Left ventricle myocardium inferior (tissue), 1 donor: ENCODE measurements at places on chromosomes 6 and 20. TPM values are rescaled to one million over a fixed set of nuclear protein-coding genes. Genes with fewer than 3 reads are reported as not detected.
A peak's percentile ranks its signal among the peaks of the same experiment; 100 is the strongest.

DNA sequence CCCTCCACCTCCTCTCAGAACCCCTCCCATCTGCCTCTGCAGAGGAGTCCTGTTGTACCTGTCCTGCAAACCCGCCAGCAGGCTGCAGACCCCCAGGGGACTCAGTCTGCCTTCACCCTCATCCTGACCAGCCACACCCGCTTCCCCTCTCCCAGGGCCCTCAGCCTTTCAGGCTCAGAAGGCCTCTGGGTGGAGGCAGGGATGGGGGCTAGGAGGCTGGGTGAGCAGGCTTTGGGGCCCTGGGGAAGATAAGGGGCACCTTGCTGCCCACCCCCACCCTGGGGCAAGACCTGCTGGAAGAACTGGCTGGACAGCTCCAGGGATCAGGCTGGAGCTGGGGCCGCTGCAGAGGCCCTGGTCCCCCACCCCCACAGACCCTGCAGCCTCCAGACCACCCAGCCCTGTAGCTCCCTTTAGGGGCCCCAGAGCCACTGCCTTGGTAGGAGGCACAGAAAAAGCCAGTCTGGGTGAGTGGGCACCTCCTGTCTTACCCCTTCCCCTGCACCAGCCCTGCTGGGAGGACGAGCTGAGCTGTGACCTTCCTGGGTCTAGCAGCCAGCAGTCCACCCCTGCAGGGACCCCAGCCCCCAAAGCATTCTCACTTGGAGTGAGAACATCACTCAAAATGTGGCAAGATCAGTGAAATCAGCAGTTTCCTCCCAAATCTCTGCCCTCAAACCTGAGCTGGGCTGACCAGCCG, 5.2 kb downstream of the TEAD3 start:
- H3K36me3 ChIP-seq: no peaks in the 10 kb centered on the region
- peaks cover 97% of the 10 kb centered on the region for H3K4me1 ChIP-seq
- peak overlapping the region; percentile 87 for H3K27ac ChIP-seq
- DNase-seq: no peak
- H3K27me3 ChIP-seq: no peaks in the 10 kb centered on the region

DNA sequence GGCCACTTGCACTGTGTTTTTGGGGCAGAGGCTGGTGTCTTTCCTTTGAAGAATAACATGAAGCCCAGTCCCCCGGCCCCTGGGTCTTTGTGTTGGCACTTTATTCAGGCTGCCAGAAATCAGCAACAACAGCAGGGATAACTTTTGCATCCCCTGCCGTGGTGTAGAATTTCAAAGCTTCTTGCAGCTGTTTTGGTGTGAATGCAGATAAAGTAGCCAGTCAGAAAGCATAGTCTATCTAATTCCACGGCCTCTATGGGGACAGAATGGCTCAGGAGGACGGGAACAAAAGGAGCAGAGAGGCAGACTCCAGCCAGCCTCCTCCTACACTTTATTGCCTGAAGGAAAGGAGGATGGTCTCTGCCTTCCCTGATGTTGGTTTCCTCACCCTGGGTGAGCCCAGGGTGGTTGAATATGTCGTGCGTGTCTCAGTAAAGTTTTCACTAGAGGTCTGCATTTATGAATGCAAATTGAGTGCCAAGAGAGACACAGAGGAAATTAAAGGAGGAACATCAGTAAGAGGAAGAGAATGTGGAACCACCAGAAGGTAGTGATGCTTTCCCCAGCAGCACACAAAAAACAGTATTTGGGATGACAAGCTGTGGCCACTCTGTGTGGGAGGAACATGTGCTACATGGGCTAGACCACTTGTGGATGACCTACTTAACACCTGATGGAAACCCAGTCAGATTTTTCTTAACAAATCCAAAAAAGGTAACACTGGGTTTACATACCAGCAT, 125.9 kb upstream of the TRAF3IP2 start:
- no peaks in the 10 kb centered on the region for H3K36me3 ChIP-seq
- H3K27ac ChIP-seq: peak overlapping the region; percentile 52
- no peak overlapping the region for H3K4me3 ChIP-seq
- DNase-seq: no peak
- H3K27me3 ChIP-seq: no peaks in the 10 kb centered on the region
- H3K4me1 ChIP-seq: peaks cover 62% of the 10 kb centered on the region

- peak overlapping the region; percentile 70 for H3K4me3 ChIP-seq
- no peaks in the 10 kb centered on the region for H3K27me3 ChIP-seq
- peak; percentile 89 for DNase-seq
- peak overlapping the region; percentile 92 for H3K27ac ChIP-seq
- H3K4me1 ChIP-seq: peaks cover 44% of the 10 kb centered on the region
Observed at GRCh38 chr6:152301765-152302568, 335.2 kb downstream of the SYNE1 start.

DNA sequence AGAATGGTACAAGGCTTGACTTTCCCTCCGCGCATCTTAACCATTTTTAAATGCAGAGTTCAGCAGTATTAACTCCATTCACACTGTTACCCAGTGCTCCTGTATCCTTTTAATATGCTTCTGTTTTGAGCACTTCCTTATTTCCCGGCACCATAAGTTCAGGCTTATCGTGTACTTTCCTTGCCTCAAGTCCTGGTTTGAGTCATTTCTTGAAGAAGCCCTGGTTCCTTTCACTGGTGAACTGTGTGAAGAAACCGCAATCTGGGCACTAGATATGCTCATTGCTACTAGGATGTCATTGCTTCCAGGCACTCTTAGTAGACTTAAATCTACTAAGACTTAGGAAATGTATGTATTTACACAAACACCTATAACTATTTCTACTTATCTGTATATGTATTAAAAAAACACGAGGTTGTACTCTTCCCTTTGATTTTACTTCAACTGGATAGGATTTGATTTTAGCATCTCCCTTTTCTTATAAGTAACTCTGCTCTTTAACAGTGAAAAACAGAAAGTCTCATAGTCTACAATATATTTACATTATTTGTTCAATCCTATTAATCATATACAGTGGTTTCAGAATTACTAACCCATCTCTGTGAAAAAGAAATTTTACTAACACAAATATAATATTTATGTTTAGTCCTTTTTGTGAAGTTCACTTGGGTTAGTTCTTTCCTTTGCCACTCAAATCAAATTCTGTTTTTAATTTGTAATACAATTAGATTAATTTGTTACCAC, 135.5 kb downstream of the CDKAL1 start:
- peaks cover 12% of the 10 kb centered on the region for H3K4me1 ChIP-seq
- H3K27ac ChIP-seq: no peak overlapping the region
- no peak for DNase-seq
- no peak overlapping the region for H3K4me3 ChIP-seq
- H3K27me3 ChIP-seq: no peaks in the 10 kb centered on the region

DNA sequence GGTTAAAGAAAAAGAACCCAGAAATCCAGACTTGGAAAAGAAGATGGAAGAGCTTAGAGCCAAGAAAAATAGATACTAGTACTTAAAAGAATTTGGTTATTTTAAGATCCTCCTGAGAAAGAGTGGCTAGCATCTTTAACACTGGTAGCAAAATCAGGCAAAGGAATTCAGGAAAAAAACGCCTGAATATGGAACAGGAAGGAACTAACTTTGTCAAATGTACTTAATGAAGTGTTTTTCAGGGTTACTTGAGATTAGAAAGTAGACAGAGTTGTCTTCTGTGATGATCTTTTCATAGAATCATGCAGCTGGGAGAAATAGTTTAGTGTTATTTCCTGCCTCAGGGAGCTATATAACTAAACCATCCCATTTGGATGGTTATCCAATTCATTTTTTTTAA, 50.8 kb upstream of the SASH1 start:
- no peaks in the 10 kb centered on the region for H3K36me3 ChIP-seq
- H3K4me1 ChIP-seq: peaks cover 51% of the 10 kb centered on the region
- no peaks in the 10 kb centered on the region for H3K27me3 ChIP-seq
- no peak for DNase-seq
- no peak overlapping the region for H3K4me3 ChIP-seq
- peak overlapping the region; percentile 64 for H3K27ac ChIP-seq

GRCh38 chr20:33945391-33946081, 48.2 kb upstream of the RALY start:
- H3K27me3 ChIP-seq: no peaks in the 10 kb centered on the region
- H3K4me3 ChIP-seq: no peak overlapping the region
- H3K36me3 ChIP-seq: no peaks in the 10 kb centered on the region
- no peaks in the 10 kb centered on the region for H3K4me1 ChIP-seq
- no peak overlapping the region for H3K27ac ChIP-seq

DNA sequence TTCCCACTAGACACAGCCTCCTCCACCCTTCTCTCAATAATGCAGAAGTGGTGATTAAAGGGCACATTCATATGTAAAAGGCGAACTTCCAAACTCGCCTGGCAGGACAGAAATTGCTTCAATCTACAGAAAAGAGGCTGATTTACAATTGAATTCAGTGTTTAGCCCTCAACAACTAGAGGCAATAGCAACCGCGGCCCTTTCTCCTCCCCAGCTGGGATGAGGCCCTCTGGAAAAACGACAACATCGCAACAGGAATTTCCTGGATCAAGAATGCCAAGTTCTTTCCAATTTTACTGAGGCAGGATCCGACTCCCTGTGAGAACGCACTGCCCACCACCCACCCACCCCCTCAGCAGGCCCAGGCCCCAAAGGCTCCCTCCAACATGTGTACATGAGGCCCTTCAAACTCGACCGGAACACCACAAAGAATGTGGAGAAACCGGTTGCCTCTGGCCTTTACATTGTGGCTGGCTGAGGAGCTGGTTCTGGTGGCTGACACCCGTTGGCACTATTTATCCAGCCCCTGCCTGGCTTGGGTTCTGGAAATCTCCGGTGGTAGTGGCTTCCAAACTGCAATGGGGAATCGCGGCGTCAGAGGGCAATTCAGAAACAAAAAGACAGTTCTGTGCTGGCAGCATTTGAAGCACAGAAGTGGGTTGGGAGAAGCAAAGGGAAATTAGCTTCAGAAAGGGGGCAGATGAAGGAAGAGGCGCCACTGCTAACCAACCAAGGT, 36.8 kb downstream of the ZMYND8 start:
- no peaks in the 10 kb centered on the region for H3K36me3 ChIP-seq
- DNase-seq: peak; percentile 36
- peak overlapping the region; percentile 98 for H3K27ac ChIP-seq
- peaks cover 98% of the 10 kb centered on the region for H3K4me1 ChIP-seq

DNA sequence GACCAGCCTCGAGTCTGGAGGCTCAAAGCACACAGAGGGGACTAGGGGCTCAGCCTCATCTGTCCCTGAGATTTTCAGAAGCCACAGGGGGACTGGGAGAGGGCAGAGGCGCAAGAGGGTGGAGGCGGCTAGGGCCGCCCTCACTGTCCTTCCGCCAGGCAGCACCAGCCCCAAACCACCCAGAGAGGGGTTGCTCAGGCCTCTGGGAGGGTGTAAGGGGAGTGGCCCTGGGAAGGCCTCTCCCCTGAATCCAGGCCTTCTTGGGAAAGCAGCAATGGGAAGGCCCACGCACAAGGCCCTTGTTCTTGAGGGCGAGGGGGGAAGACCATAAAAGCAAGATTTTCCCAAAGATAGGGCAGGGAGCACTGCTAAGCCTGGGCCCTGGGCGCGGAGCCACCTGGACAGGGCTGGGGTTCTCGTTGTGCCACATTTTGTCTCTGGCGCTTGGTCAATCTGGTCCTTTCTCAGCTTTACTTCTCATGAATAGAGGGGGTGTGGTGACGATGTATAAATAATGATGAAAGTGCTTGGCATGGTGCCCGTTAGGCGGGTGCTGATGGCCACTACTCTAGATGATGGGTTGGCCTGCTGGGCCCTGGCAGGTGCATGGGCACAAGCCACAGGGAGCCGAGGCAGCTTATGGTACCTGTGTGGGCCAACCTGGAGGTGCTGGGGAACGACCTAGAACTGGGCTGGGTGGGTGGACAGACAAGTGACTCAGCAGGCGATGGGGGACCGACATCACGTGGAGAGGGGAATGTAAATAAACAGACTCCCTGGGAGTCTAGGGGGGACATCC, 4.8 kb downstream of the SAMD10 start:
- DNase-seq: peak; percentile 12
- no peak overlapping the region for H3K27ac ChIP-seq
- no peak overlapping the region for H3K4me3 ChIP-seq
- H3K4me1 ChIP-seq: peaks cover 48% of the 10 kb centered on the region
- no peaks in the 10 kb centered on the region for H3K36me3 ChIP-seq
- no peaks in the 10 kb centered on the region for H3K27me3 ChIP-seq

GRCh38 chr6:33670971-33671743, 40.3 kb downstream of the UQCC2 start:
- peaks cover 61% of the 10 kb centered on the region for H3K36me3 ChIP-seq
- peaks cover 11% of the 10 kb centered on the region for H3K4me1 ChIP-seq
- H3K27me3 ChIP-seq: no peaks in the 10 kb centered on the region
- no peak overlapping the region for H3K27ac ChIP-seq
- DNase-seq: no peak
- no peak overlapping the region for H3K4me3 ChIP-seq

DNA sequence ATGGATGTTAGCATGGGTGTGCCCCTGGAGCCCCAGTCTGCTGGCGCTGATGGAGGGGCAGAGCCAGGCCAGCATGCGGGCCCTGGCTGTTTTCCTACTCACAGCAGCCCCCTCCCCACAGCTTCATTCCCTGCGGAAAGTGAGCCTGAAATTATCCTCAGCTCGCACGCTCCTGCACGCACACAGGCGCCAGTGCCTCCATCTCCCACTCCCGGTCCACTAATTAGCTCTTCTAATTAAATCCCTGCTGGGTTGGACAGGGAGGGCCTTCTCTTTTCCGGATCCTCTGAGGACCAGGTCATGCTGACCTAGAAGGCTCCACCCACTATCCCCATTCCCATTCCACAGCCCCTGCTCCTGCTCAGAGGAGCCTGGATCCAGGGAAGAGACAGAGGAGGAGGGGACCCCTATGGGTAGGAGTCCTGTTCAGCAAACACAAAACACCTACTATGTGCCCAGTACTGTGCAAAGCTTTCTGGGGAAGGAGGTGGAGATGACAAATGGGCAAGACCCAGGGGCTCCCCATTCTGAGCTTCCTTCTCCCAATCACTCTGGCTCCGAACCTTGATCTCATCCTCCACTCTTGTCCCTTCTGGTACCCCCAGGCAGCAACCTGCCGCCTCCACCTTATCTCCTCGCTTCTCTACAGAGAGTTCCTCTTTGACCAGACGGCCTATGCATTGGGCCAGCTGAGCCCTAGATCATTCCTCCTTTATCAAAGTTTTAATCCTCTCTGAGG, 70.2 kb upstream of the CCDC167 start:
- no peak for DNase-seq
- peaks cover 44% of the 10 kb centered on the region for H3K27me3 ChIP-seq
- no peak overlapping the region for H3K4me3 ChIP-seq
- H3K4me1 ChIP-seq: peaks cover 16% of the 10 kb centered on the region
- no peak overlapping the region for H3K27ac ChIP-seq

DNA sequence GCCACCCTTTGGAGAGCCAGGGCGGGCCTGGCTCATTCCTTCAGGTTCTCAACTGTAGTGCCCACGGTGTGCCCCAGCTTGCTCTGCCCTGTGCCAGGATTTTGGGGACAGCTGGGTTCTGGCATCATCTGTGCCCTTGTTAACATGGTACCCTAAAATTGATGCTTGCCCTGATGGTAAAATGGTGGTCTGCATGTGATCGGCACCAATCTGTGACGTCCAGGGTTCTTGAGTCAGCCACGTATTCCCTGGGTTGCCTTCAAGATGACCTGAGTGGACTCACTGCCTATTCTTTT, 31.2 kb upstream of the APCDD1L start:
- peaks cover 68% of the 10 kb centered on the region for H3K27me3 ChIP-seq
- H3K27ac ChIP-seq: no peak overlapping the region

- no peak for DNase-seq
- H3K27me3 ChIP-seq: no peaks in the 10 kb centered on the region
- no peak overlapping the region for H3K27ac ChIP-seq
- H3K4me1 ChIP-seq: peaks cover 18% of the 10 kb centered on the region
- H3K36me3 ChIP-seq: peaks cover 27% of the 10 kb centered on the region
- no peak overlapping the region for H3K4me3 ChIP-seq
Observed at GRCh38 chr20:38021087-38021772, 12.0 kb downstream of the TTI1 start.

Gene CST7
- total RNA-seq: 0.66 TPM

Gene KHDC1
- total RNA-seq: 1.1 TPM

Gene LHFPL5
- not detected for total RNA-seq

Gene ESF1
- total RNA-seq: 15.5 TPM

Gene TRIM15
- total RNA-seq: not detected

Gene PRDM1
- total RNA-seq: 0.85 TPM
